ENCODE measurements at places on chromosomes 7 and 10.

DNA sequence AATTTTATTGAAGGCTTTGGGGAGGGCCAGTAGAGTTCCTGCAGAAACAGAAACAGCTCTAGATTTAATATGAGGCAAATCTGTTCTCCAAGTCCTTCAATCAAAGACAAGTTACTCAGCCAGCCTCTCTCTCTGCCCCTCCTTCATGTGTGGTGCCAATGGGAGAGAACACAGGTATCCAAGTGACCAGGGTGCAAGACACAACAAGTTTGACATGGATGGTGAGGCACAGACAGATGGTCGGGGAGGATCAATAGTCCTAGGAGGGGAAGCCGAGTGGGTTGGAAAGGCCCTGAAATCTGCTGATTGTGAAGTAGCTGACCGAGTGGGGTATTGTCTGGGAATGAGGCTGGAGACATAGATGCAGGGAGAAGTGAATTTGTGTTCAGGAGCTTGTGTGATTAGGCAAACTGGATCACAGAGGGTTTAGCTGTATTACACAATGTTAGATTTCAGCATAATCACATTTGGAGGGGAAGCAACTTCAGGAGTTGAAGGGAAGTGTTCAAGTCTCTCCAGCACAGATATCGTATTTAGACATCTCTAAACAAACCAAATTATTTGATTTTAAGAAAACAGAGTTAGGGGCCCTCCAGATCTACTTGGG is 1.5 kb downstream of the GIMAP1 start:
- DNase-seq: no peak

GRCh38 chr10:63115732-63116383 is 17.3 kb upstream of the NRBF2 start:
- peak; percentile 80 for DNase-seq

DNA sequence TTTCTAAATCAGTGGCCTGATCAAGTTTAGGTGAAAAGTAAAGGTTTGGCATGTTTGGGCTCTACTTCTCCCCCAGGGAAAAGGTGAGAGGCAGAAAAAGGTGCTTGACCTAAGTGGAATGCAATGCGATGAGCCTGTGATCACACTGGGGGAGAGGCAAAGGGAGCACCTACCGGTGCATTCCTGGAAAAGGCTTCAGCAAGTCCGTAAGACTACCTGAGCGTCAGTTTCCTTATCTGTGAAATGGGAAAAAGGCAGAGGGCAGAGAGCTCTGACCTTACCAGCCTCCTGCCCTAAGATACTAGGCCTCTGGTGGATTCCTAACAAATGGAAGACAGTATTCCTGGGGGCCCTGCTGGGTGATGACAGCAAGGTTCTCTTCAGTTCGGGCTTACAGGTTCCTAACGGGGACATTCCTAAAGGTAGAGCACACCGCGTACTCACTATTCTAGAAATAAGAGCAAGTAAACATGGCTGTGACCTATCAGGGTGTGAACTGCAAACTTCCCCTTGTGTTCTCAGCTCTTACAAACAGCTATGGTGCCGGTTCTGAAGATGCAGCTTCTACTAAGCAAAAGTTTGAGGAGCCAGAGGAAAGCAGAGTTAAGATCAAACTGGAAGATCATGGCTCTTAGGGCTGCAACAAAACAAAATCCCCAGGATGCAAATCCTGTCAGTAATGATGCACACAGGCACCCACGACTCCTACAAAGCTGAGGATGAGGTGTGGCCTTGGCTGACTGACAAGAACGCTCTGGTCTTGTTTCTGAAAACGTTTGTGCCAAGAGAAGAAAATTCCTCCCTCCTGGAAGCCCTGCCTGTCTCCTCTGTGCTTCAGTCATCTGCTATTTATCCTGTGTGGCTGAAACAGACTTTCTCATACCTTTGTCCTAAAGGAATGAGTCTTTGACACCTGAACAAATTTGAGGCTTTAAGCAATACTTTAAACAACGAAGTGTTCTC is 13.3 kb upstream of the ACSL5 start:
- no peak for DNase-seq

GRCh38 chr10:102455893-102456471 is 4.6 kb upstream of the C10orf95 start:
- no peak for DNase-seq

DNA sequence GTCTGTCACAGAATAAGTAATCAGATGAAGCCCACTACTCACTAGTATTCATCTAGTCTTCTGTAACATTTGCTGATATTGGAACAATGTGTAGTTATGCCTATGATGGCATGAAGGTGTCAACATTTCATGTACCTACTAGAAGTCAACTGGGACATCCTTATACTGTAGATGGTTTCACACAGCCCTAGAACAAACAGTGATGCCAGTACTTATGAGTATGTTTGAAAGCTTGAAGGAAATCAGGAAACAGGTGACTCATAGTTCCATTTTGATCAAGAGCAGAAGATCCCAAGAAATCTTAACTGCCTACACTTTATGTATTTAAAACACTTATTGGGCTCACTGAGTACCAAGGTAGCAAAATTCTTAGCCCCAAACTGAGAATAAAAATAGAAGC is 1519.6 kb downstream of the REEP3 start:
- DNase-seq: no peak

- no peak for DNase-seq
These were observed 30.4 kb upstream of the SHH start for GRCh38 chr7:155842496-155843265.

DNA sequence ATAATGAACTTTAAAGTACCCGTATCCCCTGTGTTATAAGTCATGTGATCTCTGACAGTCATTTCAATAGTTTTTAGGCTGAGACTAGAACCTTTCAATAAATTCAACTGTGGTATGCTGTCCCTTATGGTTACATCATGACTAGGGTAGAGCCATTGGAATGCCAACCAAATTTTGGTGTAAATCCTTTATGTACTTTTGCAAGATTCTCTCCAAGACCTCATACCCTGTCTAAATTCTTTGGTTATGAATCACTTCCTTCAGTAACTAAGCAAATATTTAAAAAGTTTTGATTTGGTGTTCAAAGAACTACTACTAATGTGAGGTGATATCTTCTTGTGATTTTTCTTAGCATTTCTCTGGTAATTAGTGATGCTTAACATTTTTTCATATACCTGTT is 20.8 kb upstream of the OR6B1 start:
- DNase-seq: no peak

GRCh38 chr10:115001506-115002381 is 63.7 kb downstream of the TRUB1 start:
- no peak for DNase-seq

GRCh38 chr7:148264933-148265557 is 325.5 kb upstream of the C7orf33 start:
- no peak for DNase-seq

GRCh38 chr10:70477661-70478162 is 855 bp upstream of the PALD1 start:
- peak; percentile 58 for DNase-seq

- DNase-seq: no peak
These were observed 448 bp downstream of the SEC24C start for GRCh38 chr10:73744664-73744975.

DNA sequence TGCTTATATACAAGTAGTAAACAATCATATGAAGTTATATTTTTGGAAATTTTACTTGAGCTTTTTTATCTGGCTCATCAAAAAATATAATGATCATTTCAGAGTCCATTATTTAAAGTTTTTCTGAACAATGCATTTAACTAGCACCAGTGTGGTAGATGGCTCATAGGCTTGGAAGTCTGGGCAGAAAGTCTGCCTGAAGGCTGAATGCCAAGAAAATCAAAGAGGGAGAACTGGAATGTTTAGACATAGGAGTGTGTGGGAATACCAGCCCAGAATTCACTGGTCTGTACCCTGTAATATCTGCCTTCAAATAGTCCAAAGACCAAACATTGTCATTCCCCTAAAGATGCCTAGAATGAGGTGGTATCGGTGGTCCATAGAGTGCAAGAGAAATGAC is 40.3 kb upstream of the ANK3 start:
- DNase-seq: no peak

DNA sequence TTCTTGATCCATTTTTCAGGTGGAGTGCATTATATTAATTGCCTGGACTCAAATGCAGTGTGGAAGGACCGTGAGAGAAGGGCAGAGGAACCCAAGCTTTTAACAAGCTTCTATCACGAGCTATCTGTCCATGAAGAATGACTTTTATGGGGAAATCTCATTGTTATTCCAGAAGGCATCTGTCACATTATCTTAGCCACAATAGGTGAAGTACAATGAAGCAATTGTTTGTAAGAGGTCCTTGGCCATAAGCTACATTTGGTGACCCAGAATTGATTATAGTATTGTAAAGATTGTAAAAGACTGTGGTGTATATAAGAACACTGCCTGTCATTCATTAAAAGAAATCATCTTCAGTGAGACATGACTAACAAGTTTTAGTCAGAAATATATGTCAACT is 58.6 kb upstream of the RELN start:
- no peak for DNase-seq

DNA sequence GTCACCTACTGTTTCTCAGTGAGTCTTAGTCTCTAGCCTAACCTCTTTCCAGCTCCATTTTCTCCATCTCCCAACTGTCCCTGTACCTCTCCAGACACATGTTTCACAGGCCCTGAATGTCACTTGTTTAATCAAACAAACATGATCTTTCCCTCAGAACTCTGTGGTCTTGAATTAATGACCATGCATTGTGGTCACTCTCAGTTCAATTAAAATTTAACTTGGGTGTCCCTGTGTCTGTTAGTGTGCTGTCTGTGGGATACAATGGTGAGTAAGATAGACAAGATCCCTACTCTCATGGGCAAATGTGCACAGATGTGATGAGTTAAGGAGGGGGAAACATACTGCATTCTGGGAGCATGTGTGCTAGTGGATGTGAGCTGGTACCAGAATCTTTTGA is 65.0 kb downstream of the RBM33 start:
- no peak for DNase-seq

GRCh38 chr7:20438248-20438647 is 107.5 kb downstream of the ITGB8 start:
- DNase-seq: no peak

GRCh38 chr7:20206104-20206896 is 10.9 kb downstream of the MACC1 start:
- no peak for DNase-seq
